Activated B cell treated with CpG ODN at 0.5 μM for 24 hours (primary cell): ENCODE measurements at places on chromosomes 4 and X.

DNA sequence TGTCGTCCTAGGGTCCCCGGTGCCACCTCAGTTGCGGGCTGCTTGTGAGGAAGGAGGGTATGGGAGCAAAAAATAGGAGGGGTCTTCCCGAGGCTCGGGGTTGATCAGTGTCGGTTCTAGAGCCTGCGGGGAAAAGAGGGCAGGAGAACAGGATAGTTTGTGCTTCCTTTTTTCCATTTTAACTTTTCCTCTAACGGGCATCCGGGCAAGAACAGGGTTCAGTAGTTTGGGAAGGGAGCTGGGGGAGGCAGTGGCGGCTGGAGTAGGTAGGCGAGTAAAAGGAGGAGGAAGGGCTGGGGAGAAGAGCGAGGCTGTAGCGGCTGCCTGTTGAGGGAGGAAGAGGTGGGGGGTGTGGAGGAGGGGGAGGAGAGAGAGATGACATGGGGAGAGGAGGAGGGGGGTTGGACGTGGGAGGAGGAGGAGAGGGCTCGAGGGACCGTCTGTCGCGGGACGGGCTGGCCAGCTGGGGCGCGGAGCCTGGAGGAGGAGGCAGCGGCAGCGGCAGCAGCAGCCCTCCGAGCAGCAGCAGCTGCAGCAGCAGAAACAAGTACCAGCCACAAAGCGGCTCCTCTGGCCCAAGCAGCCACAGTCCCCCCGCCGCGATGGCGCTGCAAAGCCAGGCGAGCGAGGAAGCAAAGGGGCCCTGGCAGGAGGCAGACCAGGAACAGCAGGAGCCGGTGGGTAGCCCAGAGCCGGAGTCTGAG is at the start of gene SLC16A2:
Gene SLC16A2 (plus strand): TSS at position 458 of the 704 bp plus-strand sequence. CDS start 145 bp downstream, at position 603.
- peak; percentile 22 for DNase-seq

DNA sequence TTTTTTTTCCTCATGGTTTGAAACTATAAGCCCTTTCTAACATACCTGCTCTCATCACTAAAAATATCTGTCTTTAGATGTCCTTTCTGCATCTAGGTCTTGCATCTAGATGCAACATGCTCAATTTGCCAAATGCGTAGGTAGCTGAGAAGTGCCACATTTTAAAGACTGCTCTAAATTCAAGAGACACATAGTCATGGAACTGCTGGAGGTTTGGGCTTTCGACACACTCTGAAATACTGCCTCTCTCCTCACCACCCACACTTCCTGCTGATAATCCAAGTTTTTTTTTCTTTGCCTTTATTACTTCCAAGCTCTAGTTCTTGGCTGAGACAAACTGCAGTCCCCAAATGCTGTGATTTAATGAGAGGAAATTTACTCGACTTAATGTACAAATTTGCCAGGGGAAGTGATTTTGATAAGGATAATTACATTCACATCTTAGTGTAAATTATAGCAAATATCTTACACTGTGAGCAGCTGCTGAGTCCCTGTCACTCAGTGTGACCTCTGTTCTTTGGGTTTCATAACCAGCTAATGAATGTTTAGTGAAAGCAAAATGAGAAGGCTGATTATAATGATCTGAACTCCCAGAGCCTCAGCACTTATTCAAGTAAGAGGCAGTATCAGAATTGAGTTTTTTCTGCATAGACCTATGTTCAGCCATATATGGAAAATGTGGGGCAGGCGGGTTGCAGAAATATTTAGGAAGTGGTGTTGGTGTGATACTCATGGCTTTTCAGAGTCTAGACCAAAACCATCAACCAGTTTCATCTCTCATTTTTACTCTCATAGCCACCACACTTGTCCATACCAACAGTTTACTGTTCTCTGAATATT is 31.3 kb downstream of the DRD5 start:
- no peak for DNase-seq

GRCh38 chrX:20217906-20218305 is 48.8 kb downstream of the RPS6KA3 start:
- no peak for DNase-seq

- DNase-seq = no peak
Observed at GRCh38 chr4:988726-989721, 2.2 kb downstream of the IDUA start.

DNA sequence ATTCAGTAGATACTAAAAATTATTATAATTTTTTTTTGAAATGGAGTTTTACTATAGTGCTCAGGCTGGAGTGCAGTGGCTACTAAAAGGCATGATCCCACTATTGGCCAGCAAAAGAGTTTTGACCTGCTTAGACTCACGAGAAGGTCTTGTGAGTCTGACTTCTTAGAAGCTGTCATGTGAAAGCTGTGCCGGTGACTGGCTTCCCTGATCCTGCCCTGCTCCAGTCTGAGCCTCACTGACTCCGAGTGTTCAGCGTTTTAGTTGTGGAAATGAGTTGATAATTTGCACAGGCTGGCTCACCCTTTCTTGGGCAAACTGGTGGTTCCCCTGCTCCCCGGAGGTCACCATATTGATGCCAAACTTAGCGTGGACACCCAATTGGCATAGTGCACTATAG is 16.4 kb upstream of the CXCL8 start:
- DNase-seq = no peak

GRCh38 chr4:56995525-56995924 is 16.8 kb downstream of the POLR2B start:
- DNase-seq = no peak

- DNase-seq = no peak
Observed at GRCh38 chrX:20803971-20804370, 537.3 kb upstream of the RPS6KA3 start.

DNA sequence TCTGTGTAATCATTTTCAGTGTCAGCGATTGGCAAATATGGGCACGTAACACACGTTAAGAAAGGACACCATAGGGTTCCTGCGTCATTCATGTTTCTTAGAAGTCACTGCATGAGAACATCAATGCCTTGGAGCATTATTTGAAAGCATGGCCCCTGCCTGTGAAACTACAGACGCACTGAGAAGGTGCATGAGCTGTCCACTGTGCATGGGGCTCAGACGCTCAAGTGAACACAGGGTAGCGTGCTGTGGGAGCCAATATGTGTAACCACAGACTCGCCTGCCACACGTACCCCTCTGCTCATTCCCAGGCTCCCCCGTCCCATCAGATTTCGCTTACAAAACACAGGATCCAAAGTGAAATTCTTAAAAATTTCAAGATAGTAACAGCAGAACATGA is 6.5 kb downstream of the PPP2R2C start:
- no peak for DNase-seq

DNA sequence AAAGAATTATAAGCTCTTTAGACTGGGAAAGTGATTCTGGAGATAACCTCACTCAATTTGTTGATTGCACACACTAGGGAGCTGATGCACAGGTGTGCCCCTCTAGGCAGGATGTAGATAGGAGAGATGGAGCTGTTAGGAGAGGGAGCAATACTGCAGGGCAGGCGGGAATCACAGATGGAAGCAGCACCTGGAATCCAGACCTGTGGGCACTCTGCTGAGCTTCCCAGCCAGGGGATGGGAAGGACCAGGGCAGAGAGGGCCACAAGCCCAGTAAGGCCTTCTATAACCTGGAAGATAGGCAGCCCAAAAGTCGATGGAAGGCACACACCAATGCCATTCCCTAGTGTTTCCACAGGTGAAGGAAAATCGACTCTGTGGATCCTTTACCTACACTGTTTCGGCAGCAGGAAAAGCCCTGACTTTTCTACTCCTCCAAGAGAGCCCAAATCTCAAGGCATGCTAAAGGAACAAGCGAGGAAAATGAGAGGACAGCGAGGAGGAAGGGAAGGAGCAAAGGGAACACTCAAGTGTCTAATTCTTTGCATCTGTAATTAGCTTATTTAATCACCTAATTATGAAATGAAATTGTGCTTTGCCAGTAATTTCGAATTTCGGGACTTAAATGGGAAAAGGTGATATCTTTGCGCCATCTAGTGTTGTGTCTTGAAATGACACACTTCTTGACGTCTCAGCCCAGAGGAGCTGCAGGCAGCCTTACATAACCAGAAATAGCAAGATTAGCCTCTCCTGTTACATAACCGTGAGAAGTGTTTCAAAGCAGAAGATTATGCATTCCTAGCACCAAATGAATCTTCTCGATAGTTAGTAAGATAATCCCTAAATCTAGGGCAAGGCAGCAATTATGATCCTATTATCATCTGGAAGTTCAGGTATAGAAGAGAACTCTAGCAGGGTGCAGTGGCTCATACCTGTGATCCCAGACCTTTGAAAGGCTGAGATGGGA is 31.0 kb upstream of the TLR3 start:
- no peak for DNase-seq

GRCh38 chr4:173025131-173025530 is 143.5 kb upstream of the GALNT7 start:
- DNase-seq = no peak

DNA sequence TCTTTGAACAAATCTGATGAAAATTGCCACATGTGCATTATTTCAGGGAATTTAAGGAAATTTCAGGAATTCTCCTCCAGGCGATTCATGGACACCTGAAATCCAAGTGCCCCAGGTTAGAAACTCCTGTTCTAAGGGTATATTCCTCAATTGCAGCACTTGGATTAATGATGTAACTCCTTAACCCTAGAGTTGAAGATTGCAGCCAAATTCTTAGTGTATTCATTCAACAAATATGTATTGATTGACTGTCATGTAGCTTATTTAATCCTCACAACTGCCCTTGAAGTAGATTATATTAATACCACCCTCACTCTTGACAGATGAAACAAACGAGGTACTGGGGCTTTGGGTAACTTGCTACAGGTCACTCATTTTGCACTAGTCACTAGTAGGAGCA is 11.3 kb downstream of the CETN2 start:
- no peak for DNase-seq

GRCh38 chrX:78330540-78330939 is 3.1 kb upstream of the CYSLTR1 start:
- DNase-seq = no peak

- no peak for DNase-seq
Observed at GRCh38 chr4:154465085-154465484, 26.5 kb downstream of the DCHS2 start.

- no peak for DNase-seq
Observed at GRCh38 chr4:102614801-102615200, 113.6 kb downstream of the NFKB1 start.

DNA sequence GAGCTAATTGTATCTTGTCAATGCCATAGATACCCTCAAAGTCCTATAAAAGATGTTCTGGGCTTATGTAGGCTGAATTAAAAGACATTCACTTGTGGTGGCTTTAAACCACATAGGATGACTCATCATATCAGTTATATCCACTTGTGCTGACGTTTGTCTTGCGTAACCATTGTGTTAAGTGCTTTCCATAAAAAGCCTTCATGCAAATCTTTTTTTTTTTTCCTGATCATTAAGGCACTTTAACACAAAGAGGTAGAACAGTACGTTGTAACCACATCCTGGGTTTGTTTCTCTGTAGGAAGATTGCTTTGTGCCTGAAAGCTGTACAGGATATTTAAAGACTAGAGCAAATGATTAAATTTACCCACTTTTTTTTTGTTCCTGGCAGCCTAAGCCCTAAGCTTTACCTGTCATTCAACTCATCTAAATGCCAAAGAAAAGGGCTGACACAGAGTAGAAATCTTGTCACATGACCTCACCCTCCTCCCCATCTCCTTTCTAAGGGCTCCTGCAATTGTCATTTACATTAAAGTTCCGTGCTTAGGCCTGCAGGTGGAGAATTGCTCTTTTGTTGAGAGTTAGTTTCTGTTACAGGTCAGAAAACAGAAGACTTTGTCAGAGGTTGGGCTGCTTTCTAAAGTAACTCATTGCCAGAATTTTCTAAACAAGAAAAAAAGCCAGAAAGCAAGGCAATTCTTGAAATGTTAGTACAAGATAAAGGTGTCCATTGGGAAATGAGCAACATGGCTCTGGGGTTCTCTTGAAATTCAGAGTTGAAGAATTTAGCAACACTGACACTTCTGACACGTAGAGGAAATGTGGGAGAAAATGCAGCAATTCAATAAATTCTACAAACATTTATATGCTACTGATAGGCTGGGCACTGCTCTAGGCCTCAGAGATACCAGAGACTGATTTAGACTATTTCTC is 555.6 kb downstream of the PPARGC1A start:
- no peak for DNase-seq

- no peak for DNase-seq
Observed at GRCh38 chr4:150322646-150323045, 244.4 kb downstream of the DCLK2 start.

- peak; percentile 45 for DNase-seq
Observed at GRCh38 chrX:129984111-129984958, 1.9 kb downstream of the BCORL1 start.

DNA sequence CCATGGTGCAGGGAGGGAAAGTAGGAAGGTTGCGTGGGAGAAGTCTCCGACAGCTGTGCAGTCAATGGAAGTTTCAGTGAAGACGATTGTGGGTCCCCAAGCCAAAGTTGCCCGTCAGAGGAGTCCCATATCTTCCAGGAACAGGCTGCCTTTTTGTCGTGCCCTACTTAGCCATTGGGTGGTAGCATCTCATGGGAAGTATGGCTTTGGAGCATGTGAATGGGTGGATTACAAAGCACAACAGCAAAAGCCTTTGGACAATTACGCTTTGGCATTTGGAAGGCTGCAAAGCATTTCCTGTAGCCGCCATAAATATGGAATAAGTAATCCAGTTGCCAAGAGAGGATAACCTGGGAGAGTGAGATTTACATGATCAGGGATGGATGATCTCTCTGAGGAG is 300.7 kb upstream of the BOD1L1 start:
- DNase-seq = no peak
